ENCODE measurements at places on chromosomes 1 and 21. TPM values are rescaled to one million over a fixed set of nuclear protein-coding genes. Genes with fewer than 3 reads are reported as not detected.

DNA sequence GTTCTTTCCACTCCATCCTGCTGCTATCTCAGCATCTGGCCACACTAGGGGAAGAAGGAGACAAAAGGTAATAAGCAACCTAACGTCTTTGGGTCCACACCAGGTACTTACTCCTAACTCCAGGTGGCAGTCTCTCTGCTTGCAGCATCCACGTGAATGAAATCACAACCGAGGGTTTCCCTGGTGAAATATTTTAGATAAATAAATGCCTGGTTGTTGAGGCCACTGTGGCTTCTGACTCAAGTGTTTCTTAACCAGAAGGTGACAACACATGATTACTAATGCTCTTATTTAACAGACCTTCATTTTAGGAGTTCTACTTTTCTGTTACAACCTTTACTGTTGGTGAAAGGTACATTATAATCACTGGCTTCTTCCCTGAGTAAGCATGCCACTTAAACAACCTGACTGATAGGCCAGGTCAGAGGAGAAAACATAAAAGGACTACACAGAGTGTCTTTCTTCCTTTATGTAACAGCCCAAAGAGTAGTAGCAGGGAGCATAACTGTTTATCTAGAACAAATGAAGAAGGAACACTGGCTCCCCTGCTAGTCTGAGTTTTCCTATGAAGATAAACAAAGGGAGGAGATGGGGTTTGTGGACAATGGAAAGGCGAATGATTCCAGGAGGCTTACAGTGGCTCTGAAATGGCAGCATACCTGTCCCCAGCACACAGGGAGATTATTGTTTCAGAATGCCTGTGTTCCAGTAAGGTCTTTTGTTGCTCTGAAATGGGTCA, 59.9 kb downstream of the SYT6 start:
- no peak for DNase-seq

Gene PER3
- 2.1 TPM for total RNA-seq

DNA sequence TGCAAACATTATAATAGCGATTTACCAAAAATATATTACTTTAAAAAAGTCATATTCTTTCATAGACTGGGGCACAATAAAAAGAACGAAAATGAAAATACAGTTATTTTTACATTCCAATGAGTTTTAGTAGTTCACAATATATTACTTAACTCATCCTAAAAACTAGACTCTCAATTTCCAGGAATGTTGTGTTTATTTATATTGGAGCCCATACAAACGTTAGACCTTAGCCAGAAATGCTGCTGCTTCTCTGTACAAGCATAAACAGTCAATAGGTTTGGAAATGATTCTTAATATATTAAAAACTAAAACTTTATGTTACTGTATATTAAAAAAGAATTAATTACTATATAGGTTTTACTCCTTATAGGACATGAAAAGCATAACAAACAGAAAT, 302.3 kb downstream of the BRINP3 start:
- no peak for DNase-seq

DNA sequence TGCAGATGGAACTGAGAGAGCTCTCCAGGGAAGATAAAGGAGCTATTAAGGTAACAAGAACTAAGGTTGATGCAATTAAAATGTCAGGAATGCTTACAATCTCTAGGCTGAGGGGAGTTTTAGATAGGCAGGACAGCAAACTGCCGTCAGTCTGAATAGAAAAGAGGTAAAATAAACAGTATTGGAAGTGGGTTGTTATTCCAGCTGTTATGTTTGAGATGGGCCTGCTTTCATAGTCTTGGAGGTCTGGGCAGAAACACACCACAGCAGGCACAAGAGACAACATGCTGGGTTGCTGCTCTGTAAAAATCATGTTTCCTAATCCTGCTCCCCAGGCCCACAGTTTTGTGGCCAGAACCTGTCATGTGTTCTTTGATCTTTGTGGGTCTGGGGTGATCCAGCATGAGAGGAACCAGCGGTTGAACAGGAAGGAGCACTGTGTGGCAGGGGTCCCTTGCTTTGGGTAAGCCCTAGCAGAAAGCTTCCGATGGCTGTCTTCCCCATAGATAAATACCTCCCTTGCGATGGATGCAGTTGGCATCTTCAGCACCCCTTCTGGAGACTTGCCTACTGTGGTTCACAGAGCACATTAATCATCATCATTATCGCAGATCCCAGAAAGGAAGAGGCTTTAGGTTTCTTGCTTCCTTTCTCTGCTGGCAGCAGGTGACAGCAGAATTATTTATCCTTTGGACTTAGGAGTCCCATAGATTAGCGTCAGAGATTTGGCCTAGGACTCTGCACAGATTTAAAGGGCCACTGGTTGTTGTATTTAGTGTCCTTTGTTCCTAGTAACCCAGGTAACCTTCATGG, 97.1 kb downstream of the AK5 start:
- DNase-seq, result no peak

DNA sequence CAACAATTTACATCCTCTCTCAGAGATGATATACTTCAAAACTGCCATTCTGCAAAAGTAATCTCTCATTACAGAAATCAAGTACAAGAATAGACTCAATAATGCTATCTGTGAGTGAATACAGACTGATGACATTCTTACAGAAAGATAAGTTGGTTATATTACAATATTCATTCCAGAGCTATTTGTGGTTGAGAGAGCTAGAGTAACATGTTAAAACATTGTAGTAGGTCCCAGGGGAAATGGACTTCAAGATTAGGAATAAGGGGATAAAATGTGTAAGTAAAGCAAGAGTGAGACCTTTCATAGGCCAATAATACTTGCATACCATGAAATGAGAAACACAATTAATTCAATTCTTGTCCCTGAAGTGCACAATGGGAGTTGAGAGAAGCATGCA, 1.5 kb downstream of the F13B start:
- DNase-seq, result no peak

DNA sequence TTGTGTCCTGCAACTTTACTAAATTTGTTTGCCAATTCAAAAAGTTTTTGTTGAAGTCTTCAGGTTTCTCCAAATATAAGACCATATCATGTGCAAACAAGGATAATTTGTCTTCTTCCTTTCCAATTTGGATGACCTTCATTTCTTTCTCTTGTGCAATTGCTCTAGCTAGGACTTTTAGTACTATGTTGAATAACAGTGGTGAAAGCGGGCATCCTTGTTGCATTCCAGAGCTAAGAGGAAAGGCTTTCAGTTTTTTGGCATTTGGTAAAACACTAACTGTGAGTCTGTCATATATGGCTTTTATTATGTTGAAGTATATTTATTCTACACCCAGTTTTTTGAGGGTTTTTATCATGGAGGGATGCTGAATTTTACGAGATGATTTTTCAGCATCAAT, 630.0 kb upstream of the ADGRL2 start:
- DNase-seq, result no peak

- no peak for DNase-seq
Observed at GRCh38 chr1:57186455-57186854, 220.6 kb upstream of the C8B start.

DNA sequence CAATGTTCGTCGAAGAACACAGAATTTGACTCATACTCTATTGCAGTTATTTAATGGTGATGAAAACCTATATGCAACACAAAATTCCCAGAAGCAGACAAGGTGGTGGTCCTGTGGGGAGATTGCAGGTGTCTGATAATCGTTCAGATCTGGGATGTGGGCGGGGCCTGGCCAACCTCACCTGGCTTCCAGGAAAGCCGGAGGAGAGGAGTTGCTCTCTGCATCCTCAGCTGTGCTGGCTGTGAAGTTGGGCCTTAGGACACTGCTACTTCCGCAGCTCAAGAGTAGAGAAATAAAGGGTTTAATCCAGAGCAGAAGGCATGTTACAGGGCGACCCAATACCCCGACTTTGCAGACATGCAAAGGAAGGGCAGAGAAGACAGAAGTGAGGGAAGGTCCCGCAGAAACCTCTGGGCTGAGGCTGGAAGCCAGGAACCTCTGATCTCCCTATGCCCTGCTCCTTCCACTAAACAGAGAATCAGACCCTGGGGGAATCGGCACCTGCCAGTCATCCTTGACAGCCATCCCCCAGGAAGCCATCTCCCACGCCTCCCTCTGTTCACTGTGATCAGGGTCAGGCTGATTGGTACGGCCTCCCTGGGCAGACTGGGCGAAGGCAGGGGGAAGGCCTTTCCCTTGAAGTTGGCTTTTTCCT, 590.3 kb downstream of the AJAP1 start:
- DNase-seq, result no peak

GRCh38 chr21:38853421-38853919, 47.7 kb downstream of the ETS2 start:
- DNase-seq, result peak; percentile 11

Gene RGS4
- total RNA-seq, result 8.5 TPM

Gene ARHGAP29
- 171 TPM for total RNA-seq

- peak; percentile 19 for DNase-seq
Observed at GRCh38 chr1:240831922-240832321, 220.0 kb upstream of the GREM2 start.

DNA sequence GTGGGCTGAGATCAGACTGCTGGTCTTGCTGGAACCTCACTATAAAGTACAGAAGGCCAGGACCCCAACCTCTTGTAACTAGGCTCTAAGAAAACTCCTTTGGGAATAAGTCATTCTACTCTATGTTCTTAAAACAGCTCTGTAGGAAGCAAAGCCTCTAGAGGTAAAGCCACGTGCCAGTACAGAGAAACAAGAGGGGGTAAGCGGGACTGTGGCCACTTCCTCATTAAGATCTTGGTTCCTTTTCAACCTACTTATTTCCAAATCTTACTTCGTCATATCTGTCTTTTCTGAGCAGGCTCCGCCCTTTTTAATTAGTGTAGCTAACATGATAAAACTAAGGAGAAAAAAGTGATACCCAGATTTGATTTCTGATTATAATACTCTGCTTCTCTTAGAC, 3.8 kb downstream of the NCSTN start:
- DNase-seq, result no peak

DNA sequence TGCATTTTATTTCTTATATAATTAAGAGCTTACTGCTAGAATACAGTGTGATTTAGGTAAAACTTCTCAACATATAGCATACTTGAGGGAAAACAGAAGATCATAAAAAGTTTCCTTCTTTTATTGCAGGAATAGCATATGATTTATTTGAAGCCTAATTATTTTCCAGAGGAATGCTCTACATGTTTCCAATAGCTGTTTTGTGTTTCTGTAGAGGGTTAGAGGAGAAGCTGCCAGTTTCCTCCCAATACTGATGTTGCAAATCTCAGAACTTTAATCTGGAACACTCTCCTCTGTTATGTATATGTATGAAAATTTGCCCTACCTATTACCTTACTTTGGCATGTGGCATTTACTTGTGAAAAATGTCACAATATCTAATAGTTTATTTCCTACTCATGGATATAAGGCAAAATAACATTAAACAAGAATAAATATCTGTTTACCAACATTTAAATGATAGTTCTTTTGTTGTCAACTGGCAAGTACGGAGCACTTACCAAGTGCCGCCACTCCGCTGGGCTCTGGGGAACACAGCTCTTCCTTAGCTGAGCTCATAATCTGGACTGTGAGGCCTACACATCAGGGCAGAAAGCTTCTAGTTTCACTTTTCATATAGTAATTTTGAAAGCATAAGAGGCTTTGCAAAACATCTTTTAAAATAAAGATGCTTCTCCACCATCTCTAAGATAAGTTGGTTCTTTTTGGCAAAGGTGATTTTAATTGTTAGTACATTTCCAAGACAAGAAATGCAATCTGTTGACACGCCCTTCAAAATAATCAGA, 239.8 kb upstream of the C1orf105 start:
- peak; percentile 55 for DNase-seq

DNA sequence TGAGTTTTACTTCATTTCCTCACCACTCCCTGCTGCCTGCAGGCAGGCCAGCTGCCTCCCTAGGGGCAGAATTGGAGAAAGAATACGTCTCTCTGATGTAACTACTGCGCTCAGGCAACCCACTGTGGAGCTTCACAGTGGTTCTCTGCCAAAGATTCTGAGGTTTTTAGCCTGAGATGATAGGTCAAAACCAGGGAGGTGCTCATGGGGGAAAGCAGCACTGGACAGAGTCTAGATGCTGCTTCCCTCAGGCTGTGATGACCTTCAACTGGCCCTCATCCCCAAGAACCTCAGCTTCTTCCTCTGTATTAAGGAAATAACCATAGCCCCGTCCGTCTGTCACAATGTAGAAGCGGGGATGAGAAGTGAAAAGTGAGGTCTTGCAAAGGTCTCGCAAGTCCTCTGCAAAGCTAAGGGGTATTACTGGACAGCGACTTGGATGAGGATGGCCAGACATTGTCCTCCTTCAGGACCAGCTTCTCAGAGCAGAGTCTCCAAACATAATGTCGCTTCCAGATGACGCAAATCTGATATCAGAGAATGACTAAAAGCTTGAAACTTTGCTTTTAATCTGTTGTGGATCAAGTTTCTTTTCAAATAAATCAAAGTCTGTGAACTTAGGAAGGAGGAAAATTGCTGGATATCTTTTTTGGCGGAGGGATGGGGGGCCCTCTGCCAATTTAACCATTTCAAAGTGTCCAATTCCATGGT, 65.9 kb upstream of the ATP5PO start:
- DNase-seq, result no peak

- peak; percentile 42 for DNase-seq
Observed at GRCh38 chr1:110188035-110188618, 22.0 kb upstream of the KCNC4 start.

Gene LIN28A
- not detected for total RNA-seq

- no peak for DNase-seq
Observed at GRCh38 chr1:70017770-70018169, 187.6 kb downstream of the LRRC40 start.

Gene OR2AK2
- not detected for total RNA-seq

DNA sequence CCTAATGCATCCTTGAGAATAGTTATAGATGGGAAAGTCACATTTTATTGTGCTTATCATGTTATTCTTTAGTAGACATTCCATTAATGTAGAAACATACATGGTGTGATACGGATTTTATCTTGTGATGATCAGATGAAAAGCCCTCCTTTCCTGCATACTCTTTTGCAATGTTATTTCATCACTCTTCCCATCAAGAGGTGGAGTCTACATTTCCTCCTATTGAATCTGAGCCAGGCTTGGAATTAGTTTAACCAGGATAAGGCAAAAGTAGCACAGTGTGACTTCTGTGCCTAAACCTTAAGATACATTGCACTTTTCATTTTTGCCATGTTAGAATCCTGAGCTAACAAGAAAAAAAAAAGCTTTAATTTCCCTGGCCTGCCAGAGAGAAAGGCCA, 393.7 kb upstream of the ST6GALNAC5 start:
- DNase-seq, result peak; percentile 11

DNA sequence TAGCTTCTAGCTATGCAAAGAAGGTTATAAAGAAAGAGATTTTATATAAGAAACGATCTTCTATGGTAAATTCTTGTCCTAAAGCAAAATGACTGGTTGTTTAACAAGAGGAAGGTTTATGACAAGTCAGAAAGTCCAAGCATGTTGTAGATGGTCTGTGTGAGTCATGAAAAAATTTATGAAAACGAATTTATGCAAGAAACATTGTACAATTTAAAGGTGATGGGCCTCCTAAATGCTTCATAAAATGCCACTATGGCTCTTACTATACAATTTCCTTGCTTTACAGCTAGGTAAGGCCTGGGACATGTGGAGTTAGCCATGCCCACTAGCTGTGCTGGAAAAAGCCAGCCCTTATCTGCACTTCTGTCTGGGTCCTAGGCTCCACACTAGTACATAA, 125.4 kb downstream of the PTGER3 start:
- no peak for DNase-seq

- no peak for DNase-seq
Observed at GRCh38 chr1:56213068-56213467, 366.3 kb downstream of the PLPP3 start.
